ENCODE measurements at places on chromosomes 2 and 18.

DNA sequence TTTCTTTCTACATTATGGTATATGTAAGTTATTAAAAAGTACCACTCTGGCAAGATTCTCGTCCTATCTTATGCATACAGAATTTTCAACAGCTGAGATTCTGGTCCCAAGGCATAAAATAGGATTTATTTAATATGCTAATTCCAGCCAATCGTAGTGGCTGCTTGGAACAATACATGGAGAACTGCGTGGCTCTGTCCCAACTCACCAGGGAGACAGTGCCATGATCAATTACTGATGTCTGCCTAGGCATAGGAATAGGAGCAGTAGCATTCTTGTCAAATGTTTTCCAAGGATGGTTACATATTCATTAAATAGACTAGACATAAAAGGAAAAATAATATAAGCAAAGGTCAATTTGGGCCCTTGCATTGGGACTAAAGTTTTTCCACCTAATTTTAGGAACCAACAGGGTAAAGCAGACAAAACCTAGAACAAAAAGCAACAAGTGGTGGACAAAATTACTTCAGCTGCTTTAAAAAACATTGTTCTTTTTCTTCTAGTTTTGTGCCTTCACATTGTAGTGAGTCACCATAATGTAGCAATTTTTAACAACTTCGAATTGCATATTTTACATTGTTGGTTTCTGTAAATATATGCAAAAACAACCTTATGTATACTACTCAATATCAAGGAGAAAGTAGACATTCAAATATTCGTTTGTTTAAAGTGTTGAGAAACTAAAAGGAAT lies 232.8 kb upstream of the ATP5MC3 start:
- no peak for DNase-seq

DNA sequence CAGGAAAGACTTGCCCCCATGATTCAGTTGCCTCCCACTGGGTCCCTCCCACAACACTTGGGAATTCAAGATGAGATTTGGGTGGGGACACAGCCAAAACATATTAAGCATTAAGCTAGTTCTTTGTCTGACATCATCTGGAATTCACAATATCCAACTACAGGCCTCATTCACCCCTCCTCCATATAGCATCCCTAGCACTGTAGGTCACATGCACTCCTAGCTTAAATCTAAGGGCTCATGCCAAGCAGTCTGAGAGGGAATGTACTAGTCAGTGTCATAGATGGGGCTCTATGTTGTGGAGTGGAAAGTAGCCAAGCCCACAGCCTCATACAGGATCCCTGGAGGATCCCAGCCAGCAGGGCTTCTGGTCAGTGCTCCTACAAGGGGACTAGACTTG lies 92.1 kb downstream of the IRS1 start:
- DNase-seq, result no peak

DNA sequence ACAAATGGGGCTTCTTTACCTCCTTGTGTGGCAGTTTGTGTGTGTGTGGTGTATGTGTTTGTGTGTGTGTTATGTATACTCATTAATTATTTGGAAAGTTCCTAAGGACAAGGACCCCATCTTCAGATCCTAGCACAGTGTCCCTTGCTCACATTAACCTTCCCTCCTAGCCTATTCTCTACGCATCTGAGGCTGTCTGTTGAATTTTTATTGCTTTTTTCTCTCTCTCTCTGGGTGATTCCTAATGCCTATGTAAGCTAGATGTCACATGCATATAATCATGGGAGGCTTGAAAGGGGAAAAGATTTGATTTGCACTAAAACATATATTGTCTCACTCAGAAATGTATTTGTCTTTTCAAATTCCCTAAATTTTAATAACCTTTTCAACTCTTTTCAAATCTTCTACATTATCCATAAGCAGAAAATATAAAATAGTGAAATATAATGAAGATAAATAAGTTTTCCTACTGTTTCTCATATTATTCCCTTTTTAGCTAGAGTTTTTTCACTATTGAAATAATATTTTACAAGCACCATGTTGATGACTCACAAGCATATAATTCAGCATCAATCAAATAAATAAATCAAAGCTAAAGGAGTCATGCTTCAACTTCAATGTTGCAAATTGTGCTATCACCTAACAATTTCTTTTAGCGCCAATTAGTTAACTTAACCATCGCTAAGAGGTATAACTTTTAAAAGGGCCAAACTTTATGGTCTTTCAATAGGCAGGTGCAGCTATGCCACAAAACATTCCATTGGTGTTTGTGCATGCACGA lies 199.0 kb upstream of the ERBB4 start:
- no peak for DNase-seq

GRCh38 chr2:128446049-128446873 lies 127.6 kb upstream of the HS6ST1 start:
- DNase-seq, result no peak

GRCh38 chr2:165825041-165825440 lies 31.0 kb upstream of the GALNT3 start:
- no peak for DNase-seq

DNA sequence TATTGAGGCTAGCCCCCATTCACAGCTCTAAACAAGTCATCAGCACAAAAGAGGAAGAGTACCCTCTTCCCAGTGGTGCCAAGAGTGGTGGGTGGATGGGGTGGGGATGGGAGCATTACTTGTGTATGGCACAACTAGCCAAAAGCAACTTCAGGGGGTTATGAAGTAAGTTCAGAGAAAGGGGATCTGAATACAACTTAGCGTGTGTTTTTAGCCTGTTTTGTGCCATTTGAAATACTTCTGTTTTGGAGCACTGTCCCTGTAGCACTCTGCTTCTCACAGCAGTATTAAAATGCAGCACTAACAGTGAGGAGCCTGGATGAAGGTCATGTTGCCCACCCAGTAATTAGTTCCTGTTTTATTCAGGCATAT lies 113.5 kb downstream of the CRIM1 start:
- no peak for DNase-seq

GRCh38 chr18:72742002-72742401 lies 125.8 kb downstream of the NETO1 start:
- no peak for DNase-seq

DNA sequence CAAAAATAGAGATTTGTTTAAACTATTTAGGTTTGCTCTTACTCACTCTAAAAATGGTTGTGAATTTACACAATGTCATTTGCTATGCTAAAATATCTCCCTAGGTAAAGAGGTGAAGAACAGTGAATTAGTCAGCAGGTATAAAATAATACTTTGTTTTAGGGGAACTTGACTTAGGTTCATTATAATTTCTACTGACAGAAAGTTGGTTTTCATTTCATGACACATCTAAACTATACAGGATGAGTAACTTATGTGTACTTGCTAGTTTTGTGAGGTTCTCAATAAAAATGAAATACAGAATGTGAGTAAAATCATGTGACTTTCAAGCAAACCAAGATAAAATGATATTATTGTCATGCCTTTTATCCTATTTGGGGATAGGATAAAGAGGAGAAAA lies 66.0 kb downstream of the DIS3L2 start:
- DNase-seq, result no peak

- DNase-seq, result no peak
Observed at GRCh38 chr2:48112911-48113680, 206.8 kb upstream of the FBXO11 start.

GRCh38 chr2:226334981-226335720 lies 464.5 kb downstream of the IRS1 start:
- no peak for DNase-seq

DNA sequence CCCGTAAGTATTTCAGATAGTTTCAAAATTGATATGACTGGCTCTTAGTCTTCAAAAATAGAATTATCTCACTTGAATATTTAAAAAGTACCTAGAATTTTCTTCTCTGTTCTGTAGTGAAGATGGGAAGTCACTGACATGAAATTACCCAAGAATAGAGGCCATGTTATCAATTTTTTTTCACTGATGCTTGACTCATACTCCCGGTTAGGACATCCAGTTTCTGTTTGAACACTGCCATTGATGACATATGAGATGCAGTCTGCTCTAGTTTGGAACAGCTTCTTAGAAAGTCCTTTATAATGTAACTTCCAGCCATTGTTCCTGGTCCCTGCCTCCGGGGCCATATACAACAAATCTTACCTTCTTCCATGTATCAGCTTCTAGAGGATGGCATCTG lies 26.0 kb downstream of the MAP3K20 start:
- DNase-seq, result no peak

GRCh38 chr18:8416212-8417019 lies 192.8 kb upstream of the RAB12 start:
- no peak for DNase-seq

DNA sequence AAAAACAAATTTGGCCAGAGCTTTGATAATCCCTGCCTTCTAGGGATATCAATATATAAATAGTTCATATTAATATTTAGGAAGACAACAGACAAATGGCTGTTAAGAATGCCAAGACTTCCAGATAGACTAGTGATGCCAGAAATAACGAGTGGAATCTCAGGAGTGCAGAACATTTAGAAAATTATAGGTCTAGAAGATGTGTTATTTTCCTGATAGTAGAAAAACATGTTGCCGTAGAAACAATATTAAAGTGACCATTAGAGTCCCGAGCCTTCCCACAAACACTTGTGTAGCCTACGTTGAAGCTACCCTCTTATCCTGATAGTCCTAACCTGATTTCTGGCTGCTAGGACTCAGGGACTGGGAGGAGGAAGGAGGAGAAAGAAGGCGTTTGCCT lies 54.3 kb upstream of the ITGA6 start:
- DNase-seq, result no peak

DNA sequence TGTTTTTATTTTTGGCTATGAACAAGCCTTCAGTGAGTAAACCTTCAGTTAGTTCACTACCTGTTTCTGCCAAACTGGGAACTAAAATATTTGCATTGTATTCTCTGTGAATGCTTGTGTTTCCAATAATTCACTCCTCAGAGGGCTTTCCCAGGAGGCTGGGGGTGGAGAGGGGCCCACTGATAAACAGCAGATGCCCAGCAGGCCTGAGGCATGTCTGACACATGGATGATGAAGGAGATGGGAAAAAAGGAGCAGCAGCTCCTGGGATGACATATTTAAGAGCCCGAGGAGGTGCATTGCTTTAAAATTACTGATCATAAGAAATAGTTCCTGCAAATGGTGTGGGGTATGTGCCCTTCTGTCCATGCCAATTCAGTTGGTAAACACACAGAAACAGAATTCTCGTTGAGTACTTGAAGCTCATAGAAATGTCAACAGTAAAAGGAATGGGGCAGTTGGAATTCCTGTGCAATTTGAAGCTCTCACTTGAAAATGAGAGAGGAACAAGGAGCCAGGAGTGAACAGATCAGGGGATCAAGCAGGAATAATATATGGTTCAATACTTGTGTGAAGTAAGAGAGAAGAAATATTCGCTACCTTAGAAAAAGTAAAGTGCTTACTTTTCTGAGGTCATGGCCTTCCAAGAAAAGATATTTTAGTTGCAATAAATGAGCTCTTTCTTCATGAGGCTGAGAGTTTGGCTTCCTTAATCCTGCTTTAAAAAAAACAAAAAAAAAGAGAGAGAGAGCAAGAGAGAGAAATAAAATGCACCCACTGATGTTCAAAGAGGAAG lies 22.0 kb upstream of the HNMT start:
- DNase-seq, result no peak

- no peak for DNase-seq
Observed at GRCh38 chr2:224031358-224031970, 7.6 kb downstream of the SERPINE2 start.

DNA sequence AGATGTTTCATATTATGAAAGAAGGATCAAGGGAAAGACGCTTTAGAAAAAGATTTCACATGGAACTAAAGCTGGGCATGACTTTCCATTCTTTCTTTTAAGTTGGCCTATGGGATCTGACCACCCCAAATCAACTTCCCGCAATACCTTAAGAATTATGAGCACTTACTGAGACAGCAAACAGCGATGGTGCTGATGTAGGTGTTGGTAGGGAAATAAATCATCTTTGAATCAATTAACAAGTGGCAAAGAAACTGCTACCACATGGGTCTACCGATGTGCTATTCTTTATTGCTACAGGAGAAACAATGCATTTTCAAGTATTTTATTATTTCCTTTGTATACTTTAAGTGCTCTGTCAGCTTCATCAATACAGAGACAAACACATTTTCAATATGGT lies 239.6 kb downstream of the PIEZO2 start:
- no peak for DNase-seq

DNA sequence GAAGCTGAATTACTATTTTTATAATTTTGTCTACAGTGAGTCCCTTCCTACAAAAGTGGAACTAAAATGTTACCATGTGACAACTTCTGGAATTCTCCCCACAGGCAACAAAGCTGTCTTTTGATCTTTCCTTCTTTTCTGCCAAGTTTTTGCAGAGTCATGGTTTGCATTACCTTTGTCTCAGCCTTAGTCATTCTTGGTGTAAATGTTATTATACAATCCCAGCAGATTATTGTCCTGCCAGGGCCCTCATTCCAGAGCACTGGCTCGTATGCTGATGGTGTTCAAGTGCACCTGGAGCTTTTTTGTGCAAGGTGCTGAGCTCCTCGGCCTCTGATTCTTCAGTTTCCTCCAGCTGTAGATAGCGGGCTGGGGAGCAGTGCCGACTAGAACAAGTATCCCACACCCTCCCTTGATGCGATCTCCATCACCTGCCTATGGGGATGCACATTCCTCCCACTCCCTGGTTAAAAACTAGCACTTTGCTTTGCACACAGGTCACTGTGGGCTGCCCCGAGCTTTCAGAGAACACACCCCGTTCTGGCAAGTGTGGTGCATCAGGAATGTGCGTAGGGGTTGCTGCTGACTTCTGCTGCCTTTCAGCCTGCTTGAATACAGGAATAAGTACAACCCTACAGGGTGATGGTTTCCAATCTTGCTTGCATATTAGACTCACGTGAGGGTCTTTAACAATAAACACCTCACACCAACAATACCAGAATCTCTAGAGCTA lies 263.6 kb downstream of the RNF144A start:
- DNase-seq, result no peak

- no peak for DNase-seq
Observed at GRCh38 chr18:79802298-79802697, 4.6 kb downstream of the KCNG2 start.

DNA sequence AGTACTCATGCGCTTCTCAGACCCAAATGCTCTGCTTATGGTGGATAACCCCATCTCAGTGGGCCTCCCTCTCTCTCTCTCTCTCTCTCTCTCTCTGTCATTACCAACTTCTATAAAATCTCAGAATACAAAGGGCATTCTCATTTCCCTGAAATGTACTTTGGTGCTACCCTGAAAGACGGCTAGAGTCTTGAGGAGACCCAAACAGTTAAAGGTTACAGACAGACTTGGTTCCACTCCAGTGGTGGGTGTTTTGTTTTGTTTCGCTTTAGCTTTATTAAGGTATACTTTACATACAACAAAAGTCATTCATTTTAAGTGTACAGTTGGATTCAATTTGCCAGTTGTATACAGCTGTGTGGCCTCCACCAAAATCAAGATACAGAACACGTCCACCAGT lies 60.9 kb downstream of the BCL11A start:
- DNase-seq, result no peak

- no peak for DNase-seq
Observed at GRCh38 chr2:136645236-136645828, 120.0 kb upstream of the THSD7B start.

- no peak for DNase-seq
Observed at GRCh38 chr2:38074764-38075506, 1.0 kb downstream of the CYP1B1 start.

- no peak for DNase-seq
Observed at GRCh38 chr2:23532391-23533337, 147.7 kb downstream of the KLHL29 start.
